ENCODE measurements at places on chromosomes 16 and 17.

DNA sequence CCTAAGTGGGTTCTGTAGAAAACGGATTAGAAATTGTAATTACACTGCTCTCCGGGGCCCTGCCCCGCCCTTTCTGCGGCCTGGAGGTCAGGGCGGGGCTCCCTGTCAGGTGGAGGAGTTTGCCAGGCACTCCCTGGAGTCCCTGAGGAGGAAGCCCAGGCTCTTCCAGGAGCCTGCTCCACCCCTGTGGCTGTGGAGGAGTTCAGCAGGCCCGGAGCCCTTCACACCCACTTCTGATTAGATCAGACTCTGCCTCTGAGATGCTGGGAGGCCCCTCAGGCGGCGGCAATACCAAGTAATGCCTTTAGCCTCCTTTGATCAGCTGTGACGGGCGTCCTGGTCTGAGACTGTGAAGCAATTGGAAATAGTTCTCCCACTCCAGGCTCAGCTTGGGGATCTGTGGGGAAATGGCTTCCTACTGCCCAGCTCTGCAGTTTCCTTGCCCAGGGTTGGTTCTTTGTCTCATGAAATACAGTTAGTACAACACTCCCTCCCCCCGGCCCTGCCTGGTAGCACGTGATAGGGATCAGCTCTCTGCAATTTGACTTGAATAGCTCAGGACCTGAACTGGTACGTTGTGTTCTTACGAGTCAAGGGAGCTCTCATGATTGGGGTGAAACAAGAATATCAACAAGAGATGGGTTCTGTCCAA lies 22.3 kb downstream of the BAIAP2 start:
- peak; percentile 73 for DNase-seq

GRCh38 chr17:31225831-31226230 lies 71.2 kb downstream of the OMG start:
- no peak for DNase-seq

DNA sequence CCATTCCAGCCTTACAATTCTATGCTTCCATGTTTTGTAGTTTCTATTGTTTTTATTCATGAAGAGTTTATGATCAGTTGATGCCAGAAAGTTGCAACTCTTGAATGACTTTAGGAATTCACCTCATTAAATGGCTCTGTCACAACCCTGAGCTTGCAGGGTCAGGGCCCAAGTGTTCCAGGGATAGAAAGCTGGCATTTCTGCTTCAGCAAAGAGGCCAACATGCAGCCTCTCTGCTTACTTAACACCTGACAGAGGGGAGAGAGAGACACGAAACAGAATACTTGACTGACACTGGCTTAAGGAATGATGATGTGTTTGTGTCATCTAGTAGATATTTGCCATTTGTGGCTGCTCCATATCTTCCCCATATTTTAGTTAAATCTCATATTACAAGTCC lies 328.1 kb downstream of the CA10 start:
- DNase-seq = no peak

GRCh38 chr17:69711541-69711940 lies 297.0 kb downstream of the MAP2K6 start:
- DNase-seq = peak; percentile 13

DNA sequence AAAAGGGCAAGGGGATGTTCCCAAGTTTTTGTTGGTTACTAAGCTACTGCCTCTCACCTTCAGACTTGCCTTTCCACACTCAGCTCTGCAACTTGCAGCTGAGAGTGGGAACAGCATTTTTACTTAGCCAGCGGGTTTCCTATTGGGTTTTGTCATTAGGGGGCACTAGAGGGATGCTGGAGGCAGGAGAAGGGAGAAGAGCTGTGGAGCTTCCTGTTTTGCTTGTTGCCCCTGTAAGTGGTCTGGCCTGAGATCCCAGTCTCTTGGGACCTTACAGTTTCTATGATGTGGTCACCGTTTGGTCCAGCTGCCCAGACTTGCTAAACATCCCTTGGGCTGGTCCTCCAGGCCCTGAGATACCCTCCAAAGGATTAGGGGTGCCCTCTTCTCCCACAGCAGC lies 209.6 kb upstream of the NLRP1 start:
- peak; percentile 18 for DNase-seq

GRCh38 chr16:89600956-89601355 lies 12.5 kb upstream of the DPEP1 start:
- no peak for DNase-seq

- DNase-seq = no peak
Measured at GRCh38 chr17:69919789-69920188, 155.2 kb upstream of the KCNJ16 start.

DNA sequence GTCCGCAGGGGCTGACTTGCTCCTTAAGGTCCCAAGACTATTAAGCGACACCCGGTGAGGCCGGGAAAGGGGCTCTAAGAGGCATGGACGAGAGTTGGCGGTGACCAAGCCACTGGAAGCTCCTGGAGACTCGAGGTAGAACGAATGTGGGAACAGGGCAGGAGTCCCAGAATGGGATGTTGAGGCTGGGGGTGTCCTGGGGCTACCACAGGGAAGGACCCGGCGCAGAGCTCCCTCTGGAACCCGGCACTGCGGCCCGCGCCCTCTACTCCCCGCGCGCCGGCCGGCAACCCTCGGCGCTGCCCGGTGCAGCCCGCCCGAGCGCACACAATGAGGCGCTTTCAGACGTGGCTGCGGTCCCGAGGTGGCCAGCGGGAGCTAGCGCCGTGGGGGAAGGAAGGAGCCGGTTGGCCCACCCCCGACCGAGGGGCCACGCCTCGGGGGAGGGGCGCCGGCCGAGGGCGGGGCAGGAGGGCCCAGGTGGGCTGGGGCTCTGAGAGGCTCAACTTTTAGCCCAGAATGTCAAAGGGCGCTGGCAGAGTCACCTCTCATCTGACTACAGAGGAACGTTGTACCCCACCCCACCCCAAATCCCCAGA lies at the start of gene CHST6:
Gene CHST6, minus strand, starts transcription at position 366 of the 599 bp plus-strand sequence. CDS start 15,613 bp downstream, outside the sequence.
- peak; percentile 65 for DNase-seq

GRCh38 chr17:35765086-35765710 lies 4.5 kb downstream of the C17orf50 start:
- DNase-seq = peak; percentile 48

DNA sequence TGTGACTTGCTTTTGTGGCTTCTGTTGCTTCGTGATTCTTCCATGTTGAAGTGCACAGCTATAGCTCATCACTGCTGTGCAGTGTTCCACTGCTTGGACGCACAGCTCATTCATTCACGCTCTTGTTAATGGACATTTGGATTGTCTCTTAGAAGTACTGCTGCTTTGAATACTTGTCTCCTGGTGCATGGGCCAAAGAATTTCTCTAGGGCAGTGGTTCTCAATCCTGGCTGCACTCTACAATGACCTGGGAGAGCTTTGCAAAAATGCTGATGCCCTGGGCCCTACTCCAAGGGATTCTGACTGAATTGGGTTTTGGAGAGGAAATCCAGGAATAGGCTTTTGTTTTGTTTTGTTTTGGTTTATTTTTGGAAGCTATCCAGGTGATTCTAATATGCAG lies 20.0 kb downstream of the CCL17 start:
- peak; percentile 13 for DNase-seq

DNA sequence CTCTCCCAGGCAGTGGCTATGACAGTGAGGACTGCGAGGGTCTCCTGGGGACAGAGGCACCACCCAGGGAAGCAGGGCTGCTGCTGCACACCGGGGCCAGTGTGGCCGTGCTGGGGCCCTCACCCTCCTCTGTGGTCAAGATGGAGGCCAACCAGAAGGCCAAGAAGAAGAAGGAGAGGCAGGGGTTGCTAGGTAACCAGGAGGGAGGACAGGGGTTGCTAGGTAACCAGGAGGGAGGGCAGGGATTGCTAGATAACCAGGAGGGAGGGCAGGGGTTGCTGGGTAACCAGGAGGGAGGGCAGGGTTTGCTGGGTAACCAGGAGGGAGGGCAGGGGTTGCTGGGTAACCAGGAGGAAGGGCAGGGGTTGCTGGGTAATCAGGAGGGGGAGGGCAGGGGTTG lies 55.2 kb downstream of the ACTG1 start:
- no peak for DNase-seq

DNA sequence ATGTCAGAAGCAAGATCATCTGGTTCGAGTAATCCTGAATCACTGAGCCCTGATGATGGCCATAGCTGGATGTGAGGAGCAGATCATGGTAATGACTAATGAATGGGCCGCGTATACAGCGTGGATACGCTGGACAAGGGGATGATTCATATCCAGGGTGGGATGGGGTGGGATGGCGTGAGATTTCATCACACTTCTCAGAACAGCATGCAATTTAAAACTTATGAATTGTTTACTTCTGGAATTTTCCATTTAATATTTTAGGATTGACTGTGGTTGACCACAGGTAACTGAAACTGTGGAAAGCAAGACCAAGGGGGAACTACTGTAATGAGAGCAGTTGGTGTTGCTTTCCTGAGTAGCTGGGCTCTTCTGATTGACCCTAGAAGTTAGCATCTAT lies 225.5 kb downstream of the STX8 start:
- DNase-seq = peak; percentile 74

- DNase-seq = no peak
Measured at GRCh38 chr16:85374571-85374872, 238.6 kb upstream of the GSE1 start.

DNA sequence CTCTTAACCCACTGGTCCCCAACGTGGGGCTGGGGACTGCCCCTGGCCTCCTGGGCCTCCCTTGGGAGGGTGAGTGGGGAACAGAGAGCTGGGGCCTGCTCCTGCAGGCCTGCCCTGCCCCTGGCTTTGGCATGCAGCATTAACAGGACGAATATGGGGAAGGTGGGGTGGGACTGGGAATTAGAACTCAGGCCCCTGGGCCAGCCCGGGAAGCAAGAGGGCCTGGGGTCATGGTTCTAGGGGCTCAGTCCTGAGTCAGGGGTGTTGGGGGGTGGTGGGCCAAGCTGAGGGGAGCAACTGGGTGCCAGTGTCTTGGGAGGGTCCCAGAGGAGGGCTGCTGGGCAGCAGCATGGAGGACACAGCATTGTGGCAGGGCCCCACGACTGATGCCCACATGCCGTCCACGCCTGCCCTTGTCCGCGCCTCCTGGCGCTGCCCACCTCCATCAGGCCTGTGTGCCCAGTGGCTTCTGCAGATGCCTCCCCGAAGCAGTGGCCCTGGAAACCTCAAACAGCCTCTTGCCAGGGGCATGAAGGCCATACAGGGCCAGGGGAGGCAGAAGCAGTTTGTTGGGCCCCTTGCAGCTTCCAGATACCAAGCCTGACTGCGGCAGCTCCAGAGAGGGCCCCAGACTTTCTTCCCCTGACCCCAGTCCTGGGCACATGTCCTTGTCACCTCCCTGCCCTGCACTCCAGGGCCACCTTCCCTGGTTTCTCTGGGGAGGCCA lies 4.8 kb downstream of the MAP2K3 start:
- no peak for DNase-seq

- DNase-seq = no peak
Measured at GRCh38 chr17:80874866-80875445, 116.7 kb upstream of the CHMP6 start.

DNA sequence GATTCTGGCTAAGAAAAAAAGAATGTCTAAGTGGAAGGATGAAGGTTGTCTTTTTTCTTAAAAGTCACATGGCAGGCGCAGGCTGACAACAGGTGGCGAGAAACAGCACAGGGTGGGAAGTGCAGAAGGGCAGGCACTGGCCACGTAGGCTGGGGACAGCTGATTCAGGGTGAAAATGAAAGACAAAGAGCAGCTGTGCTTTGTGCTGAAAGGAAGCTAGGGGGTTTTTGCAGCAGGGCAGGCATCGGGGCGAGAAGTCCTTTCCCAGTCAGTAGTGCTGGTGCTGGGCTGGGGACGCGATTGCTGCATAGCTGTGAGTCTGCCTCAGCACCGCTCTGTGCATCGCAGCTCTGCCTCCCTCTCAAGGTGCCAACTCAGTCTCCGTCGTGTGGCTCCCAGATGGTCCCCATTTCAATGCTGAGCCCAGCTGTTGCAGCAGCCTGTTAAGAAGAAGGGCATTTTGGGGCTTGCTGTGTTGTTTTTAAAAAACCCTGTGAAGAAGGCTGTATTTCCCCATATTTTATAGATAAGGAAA lies 183.1 kb upstream of the CCL2 start:
- DNase-seq = no peak

GRCh38 chr17:73794336-73794735 lies 150.1 kb upstream of the SDK2 start:
- DNase-seq = no peak

- DNase-seq = peak; percentile 66
Measured at GRCh38 chr16:14249291-14250032, 178.3 kb downstream of the MRTFB start.

GRCh38 chr16:88078111-88078775 lies 127.0 kb downstream of the BANP start:
- DNase-seq = no peak

GRCh38 chr16:11502239-11502638 lies 84.5 kb downstream of the LITAF start:
- no peak for DNase-seq

- DNase-seq = peak; percentile 71
Measured at GRCh38 chr17:30278032-30278431, 13.7 kb downstream of the BLMH start.

- DNase-seq = no peak
Measured at GRCh38 chr17:17365476-17366110, 62.4 kb downstream of the NT5M start.

- DNase-seq = peak; percentile 79
Measured at GRCh38 chr16:88782454-88783390, 2.3 kb downstream of the PIEZO1 start.

DNA sequence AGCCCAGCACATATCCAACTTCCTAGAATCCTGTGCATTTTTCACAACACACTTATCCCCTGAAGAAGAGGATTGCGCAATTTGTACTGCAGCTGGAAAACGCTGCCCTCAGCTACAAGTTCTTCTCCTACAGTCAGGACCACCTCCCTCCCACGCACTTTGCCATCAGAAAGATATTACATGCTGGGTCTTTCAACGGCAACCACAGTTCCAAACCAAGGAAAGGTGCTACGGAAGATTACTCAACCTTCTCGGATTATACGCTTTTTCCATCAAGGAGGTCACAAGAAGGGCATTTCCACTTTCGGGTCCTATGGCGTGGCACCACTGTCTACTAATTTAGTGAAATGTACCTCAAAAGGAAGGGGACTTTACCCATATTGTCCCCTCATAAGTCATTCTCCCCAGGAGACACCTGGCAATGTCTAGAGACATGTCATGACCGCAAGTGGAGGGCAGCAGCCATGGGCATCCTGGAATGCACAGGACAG lies 35.2 kb downstream of the USP7 start:
- no peak for DNase-seq

- DNase-seq = peak; percentile 92
Measured at GRCh38 chr17:82297280-82297713, 20.1 kb downstream of the CD7 start.

- no peak for DNase-seq
Measured at GRCh38 chr17:34434052-34434451, 71.0 kb upstream of the CCL1 start.

GRCh38 chr16:89409161-89409711 lies 81.1 kb downstream of the ANKRD11 start:
- DNase-seq = no peak

DNA sequence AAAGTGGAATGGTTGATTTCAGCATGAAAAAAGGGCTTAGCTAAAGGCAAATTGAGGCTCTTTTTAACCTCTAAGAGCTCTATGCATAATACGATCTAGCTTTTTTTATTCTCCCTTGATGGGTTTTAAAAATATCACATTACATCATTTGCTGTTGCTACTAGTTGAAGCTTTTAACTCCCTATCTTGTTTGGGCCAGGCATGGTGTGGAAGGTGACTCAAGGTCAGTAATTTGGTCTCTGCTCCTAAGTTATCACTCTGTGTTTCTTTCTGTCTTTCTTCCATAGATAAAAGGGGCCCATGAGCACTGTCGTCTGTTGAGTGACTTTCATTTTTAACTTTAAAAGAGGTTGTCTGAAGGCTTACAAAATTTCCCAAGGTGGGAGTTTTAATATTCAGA lies 58.1 kb upstream of the GOT2 start:
- no peak for DNase-seq
